ENCODE measurements at places on chromosomes 2 and 18.

- no peak for DNase-seq
Measured at GRCh38 chr2:71453404-71454220, at the start of gene DYSF. DYSF (plus strand) TSS chr2:71453561.

DNA sequence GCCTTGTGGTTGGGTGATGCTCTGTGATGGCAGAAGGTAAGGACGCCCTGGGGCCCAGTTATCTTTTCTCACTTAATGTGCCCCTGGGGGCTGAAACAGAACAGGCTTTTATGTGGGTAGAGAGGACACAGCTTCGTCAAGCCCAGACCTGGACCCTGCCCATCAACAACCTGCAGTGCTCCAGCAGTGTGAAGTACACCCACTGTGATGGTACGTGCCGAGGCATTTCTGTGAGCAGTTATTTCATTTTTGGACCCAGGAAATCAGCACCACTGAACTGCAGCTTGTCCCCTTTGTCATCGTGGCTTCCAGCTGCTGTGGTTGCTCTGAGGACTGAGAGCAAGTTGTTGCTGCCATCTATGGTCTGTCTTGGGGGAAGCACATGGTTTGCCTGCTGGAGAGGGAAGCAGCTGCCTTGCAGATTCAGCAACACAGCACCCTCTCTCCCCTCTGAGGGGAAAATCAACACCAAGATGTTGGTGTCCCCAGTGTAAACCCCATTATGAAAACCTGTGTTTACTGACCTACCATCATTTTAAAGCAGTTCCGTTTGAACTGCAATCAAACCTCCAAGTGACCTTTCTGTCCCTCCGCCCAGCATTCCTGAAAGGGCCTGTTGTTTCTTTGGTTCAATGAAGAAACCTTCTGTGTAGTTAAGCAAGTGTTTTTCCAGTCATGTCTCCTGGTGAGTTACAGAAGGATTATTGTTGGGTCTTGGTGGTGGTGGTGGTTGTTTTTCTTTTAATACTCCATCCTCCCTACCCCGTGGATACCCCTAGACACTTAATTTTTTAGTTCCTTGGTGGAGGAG is 158.2 kb downstream of the MGAT5 start:
- DNase-seq = peak; percentile 91

GRCh38 chr2:238821391-238821790 is 26.5 kb upstream of the TWIST2 start:
- DNase-seq = no peak

DNA sequence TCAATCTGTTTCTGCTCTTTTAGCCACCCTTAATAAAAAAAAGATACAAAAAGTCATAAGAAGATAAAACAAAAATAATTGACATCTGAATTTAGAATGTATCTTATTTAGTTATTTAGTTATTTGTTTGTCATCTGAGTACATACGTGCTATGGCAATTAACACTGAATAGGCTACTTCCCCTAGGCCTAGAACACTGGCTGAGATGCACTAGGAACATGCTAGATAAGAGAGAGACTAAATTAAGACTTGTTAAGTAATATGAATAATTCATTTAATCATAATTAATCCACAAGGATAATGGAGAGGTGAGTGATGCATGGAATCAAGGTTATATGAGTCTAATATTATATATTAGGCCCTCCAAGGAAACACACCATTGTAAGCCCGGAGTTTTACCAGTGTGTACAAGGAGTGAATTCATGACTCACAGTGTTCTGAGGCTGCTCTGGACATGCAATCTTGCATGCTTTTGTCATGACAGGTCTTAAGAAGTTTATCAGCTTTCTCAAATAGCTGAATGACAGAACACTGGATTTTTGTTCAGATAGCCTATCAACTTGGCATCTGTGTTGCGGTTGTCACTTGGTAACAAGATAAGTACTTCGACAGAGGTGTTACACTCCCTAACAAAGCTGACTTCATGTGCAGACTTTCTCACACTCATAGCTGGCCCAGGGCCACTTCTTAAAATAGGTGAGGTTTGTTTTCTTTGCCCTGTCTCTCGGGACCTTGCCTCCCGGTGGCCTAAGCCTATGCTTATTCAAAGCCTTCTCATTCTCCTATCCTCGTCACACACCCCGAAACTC is 5.0 kb upstream of the SERPINB2 start:
- DNase-seq = no peak

DNA sequence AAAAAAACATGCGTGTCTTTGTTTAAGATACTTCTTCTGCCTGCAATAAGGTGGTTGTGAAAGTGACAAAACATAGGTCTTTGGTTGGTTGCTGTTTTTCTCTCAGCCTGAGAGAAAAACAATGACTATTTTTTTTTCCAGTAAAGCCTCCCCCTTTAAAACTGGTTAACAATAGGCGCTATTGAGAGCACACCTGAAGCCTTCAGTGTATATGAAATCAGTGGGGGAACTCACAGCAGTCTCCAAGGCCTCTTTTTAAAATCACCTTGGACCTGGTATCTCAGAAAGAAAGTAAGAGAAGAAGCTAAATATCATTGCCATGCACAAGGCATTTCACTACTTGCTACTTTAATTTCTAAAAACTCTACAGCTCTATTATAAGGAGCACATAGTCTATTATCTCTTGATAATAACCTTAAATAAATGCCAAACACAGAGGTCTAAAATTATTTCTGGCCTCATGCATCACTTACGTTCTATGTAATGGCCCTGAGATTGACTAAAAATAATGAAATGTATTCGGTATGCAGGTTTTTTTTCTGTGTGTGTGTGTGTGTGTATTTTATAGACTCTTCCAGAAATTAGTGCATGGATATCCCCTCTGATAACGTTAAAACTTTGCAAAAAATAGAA is 544.4 kb downstream of the TDRD15 start:
- no peak for DNase-seq

DNA sequence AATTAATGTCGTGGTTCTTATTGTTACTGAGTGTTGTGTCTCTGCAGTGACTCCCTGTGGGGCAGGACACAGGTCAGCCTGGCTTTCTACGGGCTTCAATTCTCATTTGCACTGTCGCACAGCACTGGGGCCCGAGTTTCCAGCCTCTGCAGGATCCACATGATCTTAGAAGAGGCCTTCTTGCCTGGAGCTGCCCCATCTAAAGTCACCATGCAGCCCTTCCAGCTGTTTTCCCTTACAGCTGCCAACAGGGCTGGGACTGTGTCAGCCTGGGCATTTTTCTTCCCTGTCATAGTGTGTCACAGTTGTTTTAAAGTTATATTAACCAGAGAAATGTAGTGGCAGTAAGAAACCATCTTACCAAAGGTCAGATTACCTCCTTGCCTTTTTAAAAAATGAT is 27.0 kb downstream of the FHL2 start:
- no peak for DNase-seq

GRCh38 chr2:139495851-139496250 is 715.7 kb upstream of the NXPH2 start:
- no peak for DNase-seq

DNA sequence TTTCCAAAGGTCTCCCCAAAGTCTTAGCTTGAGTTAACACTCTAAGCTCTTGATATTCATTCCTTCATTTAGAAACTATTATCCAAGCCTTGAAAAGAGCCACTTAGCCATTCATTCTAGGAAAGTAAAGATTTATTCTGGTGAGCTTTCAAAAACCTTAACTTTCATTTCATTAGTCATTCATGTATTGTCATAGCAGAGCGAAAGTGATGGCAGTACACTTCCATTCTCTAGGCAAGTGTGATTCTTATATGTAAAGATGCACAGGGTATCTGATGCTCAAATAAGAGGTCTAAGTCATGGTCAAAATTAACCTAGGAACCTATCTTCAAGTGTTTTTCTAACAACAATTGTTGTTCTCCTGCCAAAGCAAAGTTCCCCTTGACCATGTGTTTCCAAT is 553.0 kb upstream of the FANCL start:
- no peak for DNase-seq

GRCh38 chr2:71609958-71610357 is 156.6 kb downstream of the DYSF start:
- no peak for DNase-seq

DNA sequence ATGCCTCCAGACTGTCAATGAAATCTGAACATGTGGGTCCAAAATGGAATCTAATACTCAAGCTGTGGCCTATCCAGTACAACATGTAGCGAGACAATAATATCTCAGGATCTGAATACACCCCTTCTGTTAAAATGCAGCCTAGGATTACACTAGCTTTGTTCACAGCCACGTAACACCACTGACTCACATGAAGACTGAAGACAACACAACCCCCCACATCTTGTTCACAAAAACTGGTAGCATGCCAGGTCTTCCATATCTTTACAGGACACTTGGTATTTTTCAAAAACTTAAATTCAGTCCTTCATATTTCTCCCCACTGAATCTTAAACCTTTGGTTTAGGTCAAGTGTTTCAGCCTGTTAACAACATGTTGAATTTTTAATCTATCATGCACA is 84.2 kb downstream of the SLC8A1 start:
- DNase-seq = no peak

DNA sequence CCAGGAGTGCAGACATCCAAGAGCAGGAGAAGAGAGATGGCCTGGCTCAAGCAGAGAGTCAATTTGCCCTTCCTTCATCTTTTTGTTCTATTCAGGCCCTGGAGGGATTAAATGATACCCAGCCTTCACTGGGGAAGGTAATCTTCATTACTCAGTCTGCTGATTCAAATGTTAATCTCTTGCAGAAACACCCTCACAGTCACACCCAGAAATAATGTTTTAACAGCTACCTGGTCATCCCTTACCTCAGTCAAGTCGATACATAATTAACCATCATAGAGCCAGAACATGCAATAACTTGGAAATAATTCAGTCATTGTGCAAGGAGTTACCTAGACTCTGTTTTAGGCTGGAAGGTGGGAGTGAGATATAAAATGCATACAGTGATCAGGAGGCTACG is 163.7 kb upstream of the TNP1 start:
- no peak for DNase-seq

- DNase-seq = no peak
Measured at GRCh38 chr18:23330423-23330822, 122.7 kb upstream of the RIOK3 start.

- no peak for DNase-seq
Measured at GRCh38 chr2:29446847-29447246, 331.6 kb downstream of the CLIP4 start.

GRCh38 chr18:70659036-70659925 is 370.4 kb downstream of the SOCS6 start:
- no peak for DNase-seq

GRCh38 chr2:207238831-207239701 is 73.3 kb upstream of the KLF7 start:
- DNase-seq = no peak

DNA sequence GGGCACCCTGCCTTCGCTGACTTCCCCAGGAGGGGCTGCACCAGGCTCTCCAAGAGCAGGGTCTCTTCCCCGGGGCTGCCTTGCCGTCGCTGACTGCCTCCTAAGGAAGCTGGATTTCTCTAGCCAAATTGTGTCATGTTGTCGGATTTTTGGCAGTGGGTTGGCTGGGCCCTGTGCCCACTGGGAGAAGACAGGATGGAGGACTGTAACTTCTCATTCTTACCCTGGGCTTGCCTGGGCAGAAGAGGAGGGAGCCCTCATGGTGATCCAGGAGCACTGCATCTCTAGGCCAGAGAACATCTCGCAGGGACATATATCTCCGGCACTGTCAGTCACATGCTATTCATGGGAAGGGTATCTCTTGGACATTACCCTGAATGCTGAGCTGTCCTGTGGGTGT is 6.3 kb downstream of the MYO7B start:
- no peak for DNase-seq

DNA sequence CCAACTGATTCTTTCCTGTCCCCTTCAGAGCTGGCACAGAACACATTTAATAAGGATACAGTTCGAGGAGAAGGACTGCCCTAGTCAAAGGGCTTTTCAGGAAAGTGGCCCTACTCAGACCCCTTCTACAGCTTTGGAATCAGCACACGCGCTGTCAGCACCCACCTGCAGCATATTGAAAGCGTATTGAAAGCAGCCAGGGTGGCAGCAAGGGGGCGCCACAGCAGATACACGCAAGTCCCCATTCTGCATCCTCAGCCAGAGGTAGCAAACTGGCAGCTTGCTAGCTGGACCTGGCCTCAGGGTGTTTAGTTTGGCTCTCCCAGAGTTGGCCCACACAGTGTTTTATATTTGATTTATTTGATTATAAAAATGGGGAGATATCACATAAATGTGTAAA is 101.0 kb upstream of the NT5C1B start:
- DNase-seq = no peak

GRCh38 chr2:68226794-68227193 is 25.5 kb downstream of the PPP3R1 start:
- DNase-seq = no peak

DNA sequence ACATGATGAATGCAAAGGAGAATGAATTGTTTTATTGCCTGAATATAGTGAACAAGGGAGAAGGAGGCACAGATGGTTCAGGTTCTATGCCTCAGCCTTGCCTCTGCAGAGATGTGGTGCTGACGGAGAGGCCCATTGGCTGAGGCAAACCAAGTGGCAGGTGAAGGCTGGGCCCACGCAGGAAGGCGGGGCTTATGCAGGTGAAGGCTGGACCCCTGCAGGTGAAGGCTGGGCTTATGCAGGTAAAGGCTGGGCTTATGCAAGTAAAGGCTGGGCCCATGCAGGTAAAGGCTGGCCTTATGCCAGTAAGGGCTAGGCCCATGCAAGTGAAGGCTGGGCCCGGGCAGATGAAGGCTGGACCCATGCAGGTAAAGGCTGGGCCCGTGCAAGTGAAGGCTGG is 414.7 kb downstream of the LRATD1 start:
- no peak for DNase-seq

GRCh38 chr2:79715338-79715737 is 202.5 kb downstream of the CTNNA2 start:
- DNase-seq = no peak

- DNase-seq = no peak
Measured at GRCh38 chr2:240974771-240975572, 23.4 kb upstream of the SNED1 start.

GRCh38 chr2:96359866-96360265 is 24.3 kb downstream of the NCAPH start:
- no peak for DNase-seq

GRCh38 chr18:37963837-37964236 is 398.2 kb upstream of the CELF4 start:
- DNase-seq = no peak
